ENCODE measurements at places on chromosomes 5 and 9.

DNA sequence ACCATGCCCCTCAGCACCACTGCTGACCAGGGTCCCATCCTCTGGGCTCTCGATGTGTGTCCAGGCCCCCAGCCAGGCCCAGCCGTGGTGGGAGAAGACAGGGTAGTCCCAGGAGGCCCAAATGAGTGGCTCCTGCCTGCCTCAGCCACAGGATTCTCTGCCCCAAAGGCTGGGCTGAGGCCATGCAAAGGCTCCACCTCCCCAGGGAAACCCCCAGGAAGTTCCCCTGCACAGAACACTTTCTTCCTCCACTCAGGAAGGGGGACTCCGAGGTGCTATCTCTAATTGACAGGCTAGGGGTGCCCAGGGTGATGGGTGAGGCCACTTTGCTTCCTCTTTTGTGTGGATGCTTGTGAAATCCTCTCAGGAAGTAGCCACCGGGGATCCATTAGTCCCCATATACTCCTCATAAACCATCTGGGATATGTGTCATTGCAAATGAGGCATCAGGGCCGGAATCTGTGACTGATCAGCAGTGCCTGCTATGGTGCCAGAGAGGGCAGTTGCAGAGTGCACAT, 23.1 kb upstream of the TDRD7 start:
- peak; percentile 16 for DNase-seq

GRCh38 chr5:166369346-166369745, 1922.1 kb upstream of the WWC1 start:
- DNase-seq: no peak

DNA sequence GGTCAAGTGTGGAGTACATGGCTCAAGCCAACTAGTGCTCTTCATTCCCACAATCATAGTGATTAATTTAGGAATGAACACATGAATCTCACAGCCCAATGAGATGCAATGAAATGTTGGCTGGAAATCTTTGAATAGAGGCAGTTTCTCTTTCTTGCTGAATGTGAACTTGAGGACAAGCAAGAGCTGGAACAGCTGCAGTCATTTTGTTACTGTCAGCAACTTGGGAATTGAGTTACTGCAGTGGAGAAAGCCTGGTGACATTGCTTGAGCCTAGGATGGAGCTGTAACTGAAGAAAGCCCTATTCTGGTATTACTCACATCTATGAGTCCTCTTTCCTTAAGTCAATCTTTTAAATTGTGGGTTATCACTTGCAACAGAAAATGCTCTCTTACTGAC, 62.3 kb downstream of the YIPF5 start:
- no peak for DNase-seq

DNA sequence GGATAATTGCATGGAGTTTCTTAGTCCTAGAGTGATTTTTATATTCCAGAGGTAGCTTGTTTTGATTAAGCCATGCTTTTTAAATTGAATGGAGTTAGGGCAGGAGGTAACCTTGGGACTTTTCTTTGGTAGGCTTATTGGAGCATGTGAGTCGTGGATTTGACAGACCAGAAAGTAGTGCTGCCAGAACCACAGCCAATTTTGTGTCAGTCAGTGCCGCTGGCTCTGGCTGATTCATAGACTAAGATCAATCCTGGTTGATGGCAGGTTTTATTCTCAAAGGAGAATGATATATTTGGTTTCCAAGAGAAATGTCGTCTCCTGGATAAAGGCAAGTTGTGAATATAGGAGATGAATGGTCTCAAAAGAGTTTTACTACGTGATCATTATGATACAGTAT, 20.3 kb downstream of the RAI14 start:
- DNase-seq: no peak

DNA sequence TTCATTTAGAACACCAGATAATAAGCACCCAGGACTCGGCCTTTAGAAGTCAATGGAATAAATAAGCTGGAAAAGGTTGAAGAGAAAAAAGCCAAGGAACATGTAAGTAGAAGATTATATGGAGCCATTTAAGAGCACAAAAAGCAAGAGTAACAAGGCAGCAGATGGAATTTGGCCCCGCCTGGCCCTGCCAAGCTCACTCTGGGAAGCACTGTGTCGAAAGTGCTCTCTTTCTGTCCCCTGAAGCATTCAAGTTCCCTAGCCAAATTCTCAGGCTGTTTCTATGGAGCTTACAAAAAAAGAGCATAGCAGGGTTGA, 73.0 kb upstream of the GPR151 start:
- no peak for DNase-seq

GRCh38 chr5:109916481-109917153, 226.9 kb downstream of the MAN2A1 start:
- no peak for DNase-seq

DNA sequence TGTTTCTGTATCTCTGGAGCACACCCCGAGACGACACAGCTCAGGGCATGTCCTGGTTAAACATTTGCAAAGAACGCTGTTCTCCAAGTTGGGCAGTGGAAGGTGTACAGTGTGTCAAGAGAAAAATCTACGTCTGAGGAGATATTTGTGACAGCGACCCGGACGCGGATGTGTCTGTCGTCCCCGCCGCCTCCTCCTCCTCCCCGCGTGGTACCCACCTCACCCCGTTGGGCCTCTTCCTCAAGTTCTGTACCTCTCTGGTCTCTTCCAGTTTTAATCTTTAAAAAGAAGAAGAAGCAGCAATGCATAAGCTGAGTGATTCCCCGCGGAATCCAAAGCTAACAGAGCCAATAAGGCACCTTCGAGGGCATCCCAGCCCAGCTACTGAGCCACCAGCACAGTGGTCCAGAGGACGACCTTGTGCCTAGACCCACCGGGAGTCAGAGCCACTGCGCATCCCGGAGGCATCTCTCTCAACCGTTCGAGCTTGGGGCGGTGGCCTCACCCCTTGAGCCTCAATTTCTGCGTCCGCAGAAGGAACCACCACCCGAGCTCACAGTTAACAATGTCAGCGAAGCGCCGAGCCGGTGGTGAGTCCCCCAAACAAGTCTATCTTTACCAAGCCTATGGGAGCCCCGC, 467 bp downstream of the C9orf78 start:
- DNase-seq: peak; percentile 29

Measured in Kasumi-1 (cell line).